ENCODE measurements at places on chromosomes 16 and 17. TPM values are rescaled to one million over a fixed set of nuclear protein-coding genes. Genes with fewer than 3 reads are reported as not detected.

The HNF1B gene
- not detected for total RNA-seq

The ZFP90 gene
- total RNA-seq, result 24.8 TPM

The G6PC1 gene
- total RNA-seq, result not detected

The ABCA10 gene
- 28.8 TPM for total RNA-seq

The NME4 gene
- 26.4 TPM for total RNA-seq

The PPP1R27 gene
- 10.0 TPM for total RNA-seq

The KRTAP3-1 gene
- 5.3 TPM for total RNA-seq

The CIBAR2 gene
- not detected for total RNA-seq

The SIRT7 gene
- total RNA-seq, result 12.6 TPM

Measured in skin of body (tissue), 3 donors.